ENCODE measurements at places on chromosomes 5 and 9. TPM values are rescaled to one million over a fixed set of nuclear protein-coding genes. Genes with fewer than 3 reads are reported as not detected.

The CCT5 gene
- total RNA-seq = 159 TPM

The SLC36A3 gene
- not detected for total RNA-seq

DNA sequence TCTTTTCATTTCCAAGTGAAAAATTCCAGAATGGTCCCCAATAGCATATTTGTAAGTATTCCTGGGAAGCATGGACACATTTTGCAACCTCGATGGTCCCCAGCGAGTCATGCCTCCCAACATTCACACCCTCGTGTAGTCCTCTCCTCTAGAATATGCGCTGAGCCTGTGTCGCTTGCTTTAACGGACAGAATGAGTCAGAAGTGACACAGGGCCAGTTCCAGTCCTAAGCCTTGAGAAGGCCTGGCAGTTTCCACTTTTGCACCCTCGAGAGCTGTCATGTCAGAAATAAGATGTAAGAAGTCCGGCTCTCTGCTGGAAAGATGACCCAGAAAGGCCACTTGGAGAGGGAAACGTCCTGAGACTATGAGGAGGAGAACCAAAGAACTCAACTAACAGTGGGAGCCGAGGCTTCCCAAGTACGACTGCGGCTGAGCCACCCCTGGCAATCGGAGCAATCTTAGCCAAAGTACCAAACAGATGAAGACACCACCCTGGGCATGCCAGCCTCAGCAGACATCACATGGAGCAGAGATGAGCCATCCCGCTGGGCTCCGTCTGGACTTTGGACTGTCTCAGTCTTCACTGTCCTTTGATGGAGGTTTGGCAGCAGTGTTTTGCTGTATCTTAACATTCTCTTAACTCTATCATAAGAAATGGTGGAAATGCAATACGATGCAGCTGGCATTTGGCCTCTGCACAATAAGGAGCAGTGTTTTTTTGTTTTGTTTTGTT lies 42.6 kb upstream of the GFPT2 start:
- no peaks in the 10 kb centered on the region for H3K36me3 ChIP-seq
- no peak for DNase-seq
- no peak overlapping the region for H3K4me3 ChIP-seq

DNA sequence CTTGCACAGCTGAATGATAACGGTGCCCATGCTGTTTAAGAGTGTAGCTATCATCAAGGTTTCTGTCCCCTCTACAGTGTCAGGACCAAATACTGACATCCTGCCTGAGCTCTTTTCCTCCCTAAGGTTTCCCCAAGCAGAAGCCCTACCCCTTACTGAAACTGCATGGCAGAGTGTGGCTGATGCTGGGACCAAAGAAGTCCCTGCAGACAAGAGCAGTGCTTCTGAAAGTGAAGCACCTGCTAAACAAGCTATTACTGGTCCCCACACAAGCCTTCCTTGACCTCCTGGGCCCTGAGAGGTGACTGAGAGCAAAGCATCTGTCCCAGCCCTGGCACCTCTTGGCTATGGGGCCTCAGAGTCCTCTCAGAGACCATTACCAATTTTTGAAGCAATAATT lies 56.1 kb downstream of the CFAP90 start:
- DNase-seq = no peak
- no peak overlapping the region for H3K4me3 ChIP-seq
- H3K27me3 ChIP-seq = peaks cover 4% of the 10 kb centered on the region
- no peak overlapping the region for H3K27ac ChIP-seq

The IFNB1 gene
- not detected for total RNA-seq

- no peak overlapping the region for H3K4me3 ChIP-seq
- DNase-seq = no peak
- H3K36me3 ChIP-seq = peaks cover 21% of the 10 kb centered on the region
- no peaks in the 10 kb centered on the region for H3K4me1 ChIP-seq
- H3K27me3 ChIP-seq = no peaks in the 10 kb centered on the region
These were observed 32.0 kb upstream of the DHFR start for GRCh38 chr5:80686757-80687156.

DNA sequence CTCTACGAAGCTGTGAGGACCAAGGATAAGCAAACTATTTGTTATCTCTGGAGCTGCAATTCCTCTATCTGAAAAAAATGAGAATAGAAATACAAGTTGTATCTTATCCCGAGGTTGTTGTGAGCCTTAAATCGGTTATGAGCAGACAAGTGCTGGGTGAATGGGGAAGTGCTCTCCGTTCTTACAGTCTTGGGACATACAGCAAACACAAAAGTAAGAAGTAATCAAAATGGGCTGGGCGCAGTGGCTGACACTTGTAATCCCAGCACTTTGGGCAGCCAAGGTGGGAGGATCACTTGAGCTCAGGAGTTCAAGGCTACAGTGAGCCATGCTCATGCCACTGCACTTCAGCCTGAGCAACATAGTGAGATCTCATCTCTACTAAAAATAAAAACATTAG lies 31.7 kb downstream of the ITK start:
- no peak overlapping the region for H3K4me3 ChIP-seq
- no peaks in the 10 kb centered on the region for H3K36me3 ChIP-seq
- H3K4me1 ChIP-seq = no peaks in the 10 kb centered on the region
- no peak for DNase-seq
- H3K27ac ChIP-seq = no peak overlapping the region

DNA sequence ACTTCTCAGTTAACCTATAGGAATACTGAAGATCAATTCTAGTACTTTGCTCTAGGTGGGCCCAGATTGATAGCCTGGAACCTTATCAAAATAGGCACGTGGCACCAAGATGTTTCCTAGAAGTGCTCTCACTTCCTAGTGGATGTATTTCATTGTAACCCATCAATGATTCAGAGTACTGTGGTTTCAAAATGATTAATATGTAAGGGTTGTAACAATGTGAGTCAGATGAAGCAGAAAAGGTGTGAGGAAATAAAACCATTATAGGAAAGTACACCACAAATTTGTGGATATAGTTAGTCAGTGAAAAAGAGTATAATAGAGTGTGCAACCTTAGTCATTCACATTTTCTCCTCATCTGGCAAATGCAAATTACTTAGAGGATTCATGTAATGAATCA lies 177.3 kb upstream of the FST start:
- DNase-seq = no peak
- peaks cover under 1% of the 10 kb centered on the region for H3K36me3 ChIP-seq
- H3K27ac ChIP-seq = no peak overlapping the region
- no peaks in the 10 kb centered on the region for H3K27me3 ChIP-seq

The ABO gene
- not detected for total RNA-seq

GRCh38 chr5:92633176-92633575 lies 947.8 kb downstream of the NR2F1-AS1 start:
- DNase-seq = no peak
- no peak overlapping the region for H3K4me3 ChIP-seq
- peaks cover 14% of the 10 kb centered on the region for H3K36me3 ChIP-seq
- H3K27ac ChIP-seq = no peak overlapping the region
- peaks cover 9% of the 10 kb centered on the region for H3K4me1 ChIP-seq

The HAVCR2 gene
- 0.21 TPM for total RNA-seq

GRCh38 chr5:53123702-53124101 lies 14.1 kb upstream of the MOCS2 start:
- H3K36me3 ChIP-seq = no peaks in the 10 kb centered on the region
- peaks cover 8% of the 10 kb centered on the region for H3K27me3 ChIP-seq
- no peak for DNase-seq
- H3K4me3 ChIP-seq = no peak overlapping the region
- peaks cover 11% of the 10 kb centered on the region for H3K4me1 ChIP-seq

The PHAX gene
- total RNA-seq = 51.1 TPM
